Astrocyte of the spinal cord (primary cell): ENCODE measurements at places on chromosomes 4 and X.

- no peak for DNase-seq
Observed at GRCh38 chr4:42344309-42344708, 53.0 kb upstream of the SHISA3 start.

DNA sequence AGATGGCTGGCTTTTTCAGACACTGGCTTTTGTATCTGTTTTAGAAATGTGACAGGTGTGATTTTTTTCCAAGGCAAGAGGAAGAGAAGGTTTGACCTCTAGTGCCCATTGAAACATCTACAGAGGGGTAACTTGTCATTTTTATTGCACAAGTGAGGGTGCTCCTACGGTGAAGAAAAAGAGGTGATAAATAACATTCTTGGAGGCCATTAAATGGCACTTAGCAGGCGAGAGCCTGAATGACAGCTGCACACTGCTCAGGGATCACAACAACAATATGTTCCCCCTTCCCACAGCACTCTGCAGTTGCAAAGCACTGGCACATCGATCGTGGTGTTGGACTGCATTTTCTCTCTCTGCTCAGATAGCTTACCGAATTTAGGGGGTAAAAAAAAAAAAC lies 22.9 kb downstream of the FAM184B start:
- no peak for DNase-seq

DNA sequence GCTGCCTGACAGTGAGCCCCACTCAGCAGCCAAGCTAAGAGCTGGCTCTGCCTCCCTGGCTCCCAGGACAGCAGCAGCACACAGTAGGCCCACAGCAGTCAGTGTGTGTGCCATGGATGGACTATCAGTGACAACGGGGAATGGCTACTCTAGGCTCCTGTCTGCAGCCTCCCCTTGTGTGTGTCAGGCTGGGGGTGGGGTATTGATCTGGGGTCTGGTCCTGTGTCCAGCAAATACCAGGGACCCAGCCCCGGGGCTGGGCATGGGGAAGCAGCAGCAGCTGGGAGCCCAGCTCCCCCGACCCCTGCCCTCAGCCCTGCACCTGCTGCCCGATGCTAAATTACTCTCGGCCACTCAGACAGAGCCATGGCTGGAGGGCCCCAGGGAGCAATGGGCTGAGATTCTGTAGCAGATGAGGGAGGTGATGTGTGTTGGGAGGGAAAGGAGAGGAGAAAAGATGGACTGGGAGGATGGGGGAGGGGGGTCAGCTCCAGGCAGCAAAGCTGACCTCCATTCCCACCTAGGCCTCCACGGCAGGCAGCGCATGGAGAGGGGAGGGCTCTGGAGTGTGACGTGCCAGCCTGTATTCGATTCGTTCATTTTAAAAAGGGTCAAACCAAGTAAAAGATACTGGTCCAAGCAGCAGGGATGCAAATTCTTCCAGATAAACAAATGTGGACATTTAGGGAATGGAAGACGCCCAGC lies 61.3 kb upstream of the CRMP1 start:
- DNase-seq: no peak

DNA sequence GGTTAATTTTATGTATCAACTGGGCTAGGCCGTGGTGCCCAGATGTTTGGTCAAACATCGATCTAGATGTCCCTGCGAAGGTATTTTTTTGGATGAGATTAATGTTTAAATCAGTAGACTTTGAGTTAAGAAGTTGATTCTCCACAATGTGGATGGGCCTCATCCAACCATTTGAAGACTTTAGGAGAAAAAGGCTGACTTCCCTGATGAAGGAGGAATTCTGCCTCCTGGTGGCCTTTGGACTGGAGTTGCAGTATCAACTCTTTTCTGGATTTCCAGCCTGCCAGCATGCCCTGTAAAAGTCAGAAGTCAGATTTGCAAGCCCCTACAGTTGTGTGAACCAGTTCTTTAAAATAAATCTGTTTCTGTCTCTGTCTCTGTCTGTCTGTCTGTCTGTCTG lies 91.4 kb downstream of the STK32B start:
- DNase-seq: peak; percentile 38

- DNase-seq: no peak
Observed at GRCh38 chr4:159414305-159414704, 311.4 kb downstream of the RAPGEF2 start.

- DNase-seq: no peak
Observed at GRCh38 chr4:119139822-119140252, 4.2 kb downstream of the MYOZ2 start.

DNA sequence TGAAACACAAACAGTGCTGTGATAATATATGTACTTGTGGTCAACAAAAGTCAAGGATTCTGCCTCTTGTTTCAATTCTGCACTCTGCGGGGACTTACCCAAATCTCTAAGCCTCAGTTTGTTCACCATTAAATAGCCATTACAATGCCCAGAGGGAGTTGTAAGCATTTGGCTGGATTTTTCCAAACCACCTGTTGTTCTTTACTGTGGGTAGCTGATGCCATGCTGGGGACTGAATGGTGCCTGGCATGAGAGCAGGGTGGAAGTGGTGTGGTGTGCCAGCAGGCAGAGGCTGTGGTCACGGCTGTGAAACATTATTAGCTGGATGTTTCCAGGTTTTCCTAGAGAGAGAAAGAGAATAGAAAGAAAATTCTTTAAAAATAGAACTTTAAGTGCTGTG lies 60.7 kb upstream of the PAK3 start:
- peak; percentile 2 for DNase-seq

DNA sequence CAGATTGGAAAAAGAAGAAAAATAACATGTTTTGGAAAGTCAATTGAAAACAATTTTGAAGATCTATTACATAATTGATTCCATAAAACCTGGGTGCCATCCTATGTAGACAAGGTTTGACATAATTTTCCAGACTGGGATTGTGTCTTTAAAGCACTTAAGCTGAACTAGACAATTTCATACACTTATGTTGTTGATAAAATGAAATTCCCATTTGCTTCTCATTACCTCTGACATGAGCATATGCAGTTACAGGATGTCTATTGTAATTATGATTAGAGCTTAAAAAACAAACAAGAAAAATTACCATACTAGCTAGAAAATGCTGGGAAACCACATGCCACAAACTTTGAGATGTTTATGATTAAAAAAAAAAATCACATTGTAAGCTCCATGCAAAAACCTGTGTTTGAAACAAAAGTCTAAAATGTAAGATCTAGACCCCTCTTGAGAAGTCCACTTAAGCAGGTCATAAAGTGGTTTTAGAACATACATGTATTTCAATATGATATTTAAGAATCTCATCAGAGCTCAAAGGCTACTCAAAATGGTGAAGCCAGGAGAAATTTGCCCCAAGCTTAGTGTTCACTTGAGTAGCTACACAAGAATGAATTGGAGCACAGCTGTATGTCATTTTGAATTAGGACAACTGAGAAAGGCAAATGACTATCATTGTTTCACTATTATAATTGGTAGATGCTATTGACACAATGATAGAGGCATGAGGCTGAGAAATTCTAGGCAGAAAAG lies 181.1 kb upstream of the PABPC4L start:
- no peak for DNase-seq

GRCh38 chr4:19135895-19136633 lies 1114.5 kb upstream of the LCORL start:
- DNase-seq: no peak

DNA sequence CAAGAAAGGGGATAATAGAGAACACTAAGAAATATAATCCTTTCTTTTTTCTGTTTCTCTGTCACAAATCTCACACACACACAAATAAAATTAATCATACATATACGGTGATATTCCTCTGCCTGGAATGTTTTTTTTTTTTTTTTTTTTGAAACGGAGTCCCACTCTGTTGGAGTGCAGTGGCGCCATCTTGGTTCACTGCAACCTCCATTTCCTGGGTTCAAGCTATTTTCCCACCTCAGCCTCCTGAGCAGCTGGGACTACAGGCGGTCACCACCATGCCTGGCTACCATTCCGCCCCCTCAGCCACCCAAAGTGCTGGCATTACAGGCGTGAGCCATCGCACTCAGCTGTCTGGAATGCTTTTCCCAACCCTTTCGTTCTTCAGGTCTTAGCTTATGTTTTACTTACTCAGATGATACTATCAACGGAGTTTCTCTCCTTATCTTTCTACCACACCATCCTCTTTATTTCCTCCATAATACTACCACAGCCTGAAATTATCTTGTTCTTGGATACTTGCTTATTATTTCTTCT lies 69.3 kb downstream of the ANKRD17 start:
- DNase-seq: no peak

DNA sequence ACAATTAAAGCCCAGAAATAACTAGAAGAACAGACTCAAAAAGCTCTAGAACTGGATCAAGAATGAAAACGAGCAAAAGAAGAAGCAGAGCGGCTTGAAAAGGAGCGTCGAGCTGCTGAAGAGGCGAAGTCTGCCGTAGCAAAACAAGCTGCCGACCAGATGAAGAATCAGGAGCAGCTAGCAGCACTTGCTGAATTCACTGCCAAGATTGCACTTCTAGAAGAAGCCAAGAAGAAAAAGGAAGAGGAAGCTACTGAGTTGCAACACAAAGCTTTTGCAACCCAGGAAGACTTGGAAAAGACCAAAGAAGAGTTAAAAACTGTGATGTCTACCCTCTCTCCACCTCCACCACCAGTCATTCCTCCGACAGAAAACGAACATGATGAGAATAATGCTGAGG lies 56.1 kb upstream of the PPP4R3C start:
- no peak for DNase-seq

DNA sequence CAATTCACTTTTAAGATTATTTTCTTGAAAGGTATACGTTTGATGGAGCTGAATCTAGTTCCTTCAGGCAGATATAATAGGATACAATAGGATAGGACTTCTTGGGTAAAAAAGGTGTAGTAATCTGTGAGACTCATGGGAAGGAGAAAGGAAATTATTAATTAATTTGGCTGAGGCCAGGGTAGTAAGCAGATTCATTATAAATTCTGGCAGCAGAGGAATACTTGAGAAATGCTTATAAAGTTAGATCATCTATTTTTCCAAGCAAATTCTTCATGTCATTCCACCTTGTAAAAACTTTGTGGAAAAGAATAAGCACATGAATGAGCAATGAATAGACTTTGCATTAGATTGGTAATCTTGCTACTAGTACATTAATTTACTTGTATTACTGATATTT lies 46.9 kb downstream of the GYPE start:
- DNase-seq: no peak

DNA sequence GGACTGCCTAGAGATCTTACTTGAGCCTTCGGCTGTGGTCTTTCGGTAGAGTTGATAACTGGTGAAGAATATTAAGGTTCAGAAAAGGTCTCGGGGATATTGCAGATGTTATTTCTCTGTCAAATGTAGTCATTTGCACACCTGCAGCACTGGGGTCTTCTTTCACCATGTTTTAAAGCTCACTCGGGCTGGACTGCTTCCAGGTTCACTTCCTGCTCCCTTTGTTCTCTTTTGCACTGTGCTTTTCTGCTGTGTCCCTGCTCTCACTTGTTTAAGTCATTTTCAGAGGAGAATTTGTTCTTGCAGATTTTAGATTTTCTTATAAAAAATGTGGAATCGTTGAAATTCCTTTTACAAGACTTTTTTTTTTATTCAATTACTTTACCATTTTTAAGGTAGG lies 68.5 kb downstream of the BMPR1B start:
- DNase-seq: no peak

DNA sequence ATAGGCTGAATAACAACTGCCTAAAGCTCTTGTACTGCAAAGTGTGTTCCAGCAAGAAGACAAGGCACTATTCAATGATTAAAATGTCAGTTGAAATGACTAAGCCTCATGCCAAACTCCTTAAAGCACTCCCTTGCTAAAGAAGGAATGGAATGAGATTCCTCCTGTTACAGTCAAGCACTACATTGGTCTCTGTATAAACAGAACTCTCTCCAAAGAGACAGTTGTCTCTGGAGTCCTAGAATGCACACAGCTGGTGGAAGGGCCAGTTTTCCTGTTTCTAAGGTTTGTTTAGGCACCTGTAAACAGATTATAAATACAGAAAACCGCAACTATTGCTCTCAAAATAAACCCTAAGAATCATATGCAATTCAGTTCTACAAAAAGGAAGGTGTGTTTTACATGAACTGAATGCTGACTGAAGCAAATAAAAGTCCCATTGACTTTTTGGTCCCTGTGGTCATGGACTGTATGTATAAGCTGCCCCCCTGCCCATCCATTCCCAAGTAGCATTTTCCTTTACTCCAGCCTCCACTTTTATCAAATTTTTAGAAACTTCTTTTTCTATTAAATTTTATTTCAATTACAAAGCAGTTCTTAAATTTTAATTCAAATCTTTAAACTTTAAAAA lies 47.0 kb downstream of the FAT1 start:
- peak; percentile 92 for DNase-seq

GRCh38 chr4:100118181-100118580 lies 72.1 kb downstream of the DDIT4L start:
- no peak for DNase-seq

GRCh38 chr4:149896432-149896831 lies 80.8 kb upstream of the IQCM start:
- peak; percentile 50 for DNase-seq

GRCh38 chrX:54921427-54922021 lies 900 bp downstream of the TRO start:
- peak; percentile 75 for DNase-seq

DNA sequence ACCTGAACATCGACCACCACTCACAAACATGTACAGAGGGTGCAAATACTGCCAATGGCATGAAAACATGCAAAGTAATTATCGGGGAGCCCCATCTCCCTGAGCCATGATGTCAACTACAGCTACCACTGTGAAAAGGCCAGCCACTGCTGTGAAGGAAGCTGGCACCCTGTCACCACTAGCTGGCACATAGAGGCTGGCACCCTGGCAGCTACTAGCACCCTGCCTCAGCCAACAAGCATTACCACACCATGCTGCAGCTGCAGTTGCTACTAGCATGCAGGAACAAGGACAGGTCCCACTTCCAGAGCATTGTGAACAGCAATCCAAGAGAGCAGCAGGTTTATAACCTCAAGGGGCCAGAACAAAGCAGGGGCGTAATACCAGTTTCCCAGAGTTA lies 81.4 kb downstream of the PRR32 start:
- DNase-seq: no peak

DNA sequence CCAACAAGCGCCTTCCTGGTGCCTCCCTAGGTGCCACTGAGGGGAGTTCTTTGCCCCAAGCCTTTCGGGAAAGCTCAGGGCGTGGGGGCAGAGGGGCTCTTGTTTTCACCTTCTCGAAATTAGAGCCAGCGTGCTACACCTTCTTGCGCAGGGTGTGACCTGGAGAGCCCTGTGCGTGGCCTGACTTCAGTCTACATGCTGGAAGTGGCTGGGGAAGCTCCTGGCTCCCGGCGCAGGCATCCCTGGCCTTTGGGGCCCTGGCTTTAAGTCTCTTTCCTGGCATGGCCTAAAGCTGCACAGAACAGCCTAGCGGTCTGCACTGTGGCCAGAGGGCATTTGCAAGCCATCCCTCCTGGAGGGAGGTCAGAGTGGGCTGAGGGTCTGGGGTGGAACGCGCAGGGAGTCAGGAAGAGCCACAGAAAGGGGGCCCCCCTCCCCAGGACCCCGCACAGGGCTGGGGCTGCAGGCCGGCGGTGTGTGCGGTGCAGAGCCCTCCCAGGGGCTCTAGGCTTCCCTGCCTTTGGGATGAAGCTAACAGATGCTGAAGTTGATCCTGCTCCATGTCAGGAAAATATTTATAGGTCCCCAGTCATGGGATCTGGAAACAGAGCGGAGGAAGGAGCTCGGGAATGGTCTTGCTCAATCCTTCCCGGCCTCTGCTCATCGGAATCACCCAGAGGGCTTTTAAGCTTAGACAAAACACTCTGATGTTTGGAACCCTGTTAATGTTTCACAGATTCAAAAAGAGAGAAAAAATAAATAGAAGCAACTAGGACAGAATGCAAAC lies 781 bp upstream of the SPON2 start:
- DNase-seq: peak; percentile 66
